Stimulated activated CD4-positive, alpha-beta T cell treated with anti-CD3 and anti-CD28 coated beads, Interleukin-4, amount 100 ng/mL, for 24 hours (primary cell): ENCODE measurements at places on chromosomes 3 and 15.

- DNase-seq = no peak
Measured at GRCh38 chr3:100114413-100115030, at the start of gene FILIP1L. Gene FILIP1L, minus strand, starts transcription at chr3:100114501.

GRCh38 chr15:77599899-77600298 is 32.8 kb downstream of the LINGO1 start:
- DNase-seq = no peak

DNA sequence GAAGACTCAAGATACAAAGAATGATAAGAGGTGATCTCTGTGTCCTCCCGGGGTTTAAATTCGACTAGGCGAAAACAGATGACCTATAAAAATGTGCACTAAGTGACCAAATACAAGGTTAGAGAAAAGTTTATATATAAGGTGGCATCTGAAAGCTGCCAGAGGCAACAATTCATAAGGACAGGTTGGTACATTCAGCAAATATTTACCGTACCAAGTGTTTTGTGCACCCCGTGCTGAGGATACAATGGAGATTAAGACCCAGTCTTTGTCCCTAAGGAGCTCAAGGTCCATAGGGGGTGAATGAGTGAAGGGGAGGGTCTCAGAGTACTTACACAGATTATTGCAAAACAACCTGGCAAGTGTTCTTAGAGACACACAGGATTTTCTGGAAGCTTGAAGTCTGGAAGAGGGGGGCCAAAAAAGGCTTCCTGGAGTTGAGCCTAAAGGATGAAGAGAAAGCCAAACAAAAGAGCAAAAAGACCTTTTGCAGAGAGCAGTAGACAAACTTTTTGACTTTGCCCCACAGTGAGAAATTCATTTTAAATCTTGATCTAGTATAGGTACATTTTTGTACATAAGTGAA is 71.4 kb upstream of the LRIG1 start:
- no peak for DNase-seq

- no peak for DNase-seq
Measured at GRCh38 chr15:82774496-82774895, 31.4 kb downstream of the FSD2 start.

DNA sequence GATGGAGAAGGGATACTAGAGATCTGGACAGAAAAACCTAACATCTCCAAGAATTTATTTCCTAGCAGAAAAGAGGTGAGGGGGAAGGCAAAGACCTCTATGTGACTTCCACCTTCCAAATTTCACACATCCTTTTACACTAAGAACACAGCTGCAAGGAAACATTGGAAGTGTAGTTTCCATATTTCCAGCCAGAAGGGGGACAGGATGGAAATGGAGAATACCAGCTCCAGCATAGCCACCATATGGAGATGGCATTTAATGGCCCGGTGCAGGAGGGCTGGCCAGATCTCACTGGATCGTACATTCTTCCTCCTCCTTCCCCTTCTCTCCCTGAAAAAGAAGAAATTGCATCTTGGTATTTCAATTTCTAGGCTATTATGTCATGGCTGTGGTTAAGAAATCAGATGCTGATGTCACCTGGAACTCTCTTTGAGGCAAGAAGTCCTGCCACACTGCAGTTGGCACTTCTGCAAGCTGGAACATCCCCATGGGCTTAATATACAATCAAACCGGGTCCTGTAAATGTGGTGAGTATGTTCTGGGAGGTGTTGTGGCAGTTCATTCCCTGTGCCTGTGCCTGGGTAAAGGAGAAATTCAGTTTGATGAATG is 36.9 kb upstream of the TF start:
- DNase-seq = no peak

GRCh38 chr15:60627298-60627943 is 148.5 kb upstream of the ICE2 start:
- DNase-seq = no peak

- no peak for DNase-seq
Measured at GRCh38 chr3:170205302-170205701, 16.9 kb upstream of the PRKCI start.

DNA sequence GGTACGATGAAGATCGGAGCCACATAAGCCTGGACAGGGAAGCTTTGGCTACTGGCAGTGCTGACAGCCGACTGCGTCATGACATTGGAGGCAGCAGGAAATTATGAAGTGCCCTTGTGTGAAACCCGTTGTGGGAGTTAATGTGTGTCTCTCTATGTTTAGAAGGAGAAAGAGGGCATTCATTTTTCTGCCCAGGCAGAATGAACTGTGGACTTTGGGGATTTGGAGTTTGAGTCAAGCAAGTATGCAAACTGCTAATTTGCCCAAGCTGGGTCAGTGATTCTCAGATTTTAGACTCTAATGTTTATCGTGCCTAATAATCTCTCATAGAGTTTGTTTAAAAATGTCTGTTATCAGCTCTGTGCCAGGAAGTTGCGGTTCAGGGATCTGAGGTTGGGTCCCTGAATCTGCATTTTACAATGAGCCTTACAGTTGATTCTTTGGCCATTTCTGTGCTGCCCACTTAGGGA is 5.6 kb downstream of the CTXND1 start:
- DNase-seq = no peak

DNA sequence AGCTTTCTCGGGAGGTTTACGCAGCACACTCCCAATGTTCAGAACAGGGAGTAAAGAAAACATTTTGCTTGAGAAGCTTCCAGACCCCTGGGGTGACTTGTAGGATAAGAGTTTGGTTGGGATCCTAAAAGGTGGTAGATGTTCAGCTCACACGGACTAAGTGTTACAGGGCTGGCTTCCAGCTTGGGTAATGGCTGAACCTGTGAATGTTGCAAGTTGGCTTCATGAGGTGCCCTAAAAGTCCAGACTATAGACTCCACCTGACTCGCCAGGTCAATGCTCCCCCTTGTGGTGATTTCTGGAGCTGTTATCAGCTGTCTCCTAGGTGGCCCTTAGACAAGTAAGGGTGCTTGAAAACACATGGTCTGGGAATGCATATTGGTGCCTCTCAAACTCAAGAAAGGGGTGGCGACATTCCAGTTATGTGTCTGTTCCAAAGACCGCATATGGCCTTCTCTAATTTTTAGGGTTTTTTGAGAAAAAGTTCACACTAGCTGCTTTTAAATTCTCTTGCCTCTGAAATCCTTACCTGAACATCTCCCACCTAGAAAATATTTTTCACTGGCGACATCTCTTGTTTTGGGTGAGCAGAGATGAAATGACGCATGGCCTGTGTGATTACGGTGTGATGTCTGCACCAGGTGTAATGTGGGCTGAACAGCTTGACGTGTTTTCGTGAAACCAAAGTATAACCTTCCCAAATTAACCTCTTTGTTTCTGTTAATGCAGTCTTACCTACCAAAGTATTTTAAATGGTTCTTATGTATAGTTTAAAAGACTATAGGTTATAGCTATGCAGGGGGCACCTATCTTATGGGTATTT is 175.7 kb upstream of the KBTBD8 start:
- peak; percentile 78 for DNase-seq

- no peak for DNase-seq
Measured at GRCh38 chr3:127473244-127474024, 117.1 kb downstream of the TPRA1 start.

- peak; percentile 3 for DNase-seq
Measured at GRCh38 chr3:32817558-32818228, at the start of gene TRIM71. Gene TRIM71, plus strand, starts transcription at chr3:32817997. Its CDS starts 84 bp downstream, at chr3:32818081.

DNA sequence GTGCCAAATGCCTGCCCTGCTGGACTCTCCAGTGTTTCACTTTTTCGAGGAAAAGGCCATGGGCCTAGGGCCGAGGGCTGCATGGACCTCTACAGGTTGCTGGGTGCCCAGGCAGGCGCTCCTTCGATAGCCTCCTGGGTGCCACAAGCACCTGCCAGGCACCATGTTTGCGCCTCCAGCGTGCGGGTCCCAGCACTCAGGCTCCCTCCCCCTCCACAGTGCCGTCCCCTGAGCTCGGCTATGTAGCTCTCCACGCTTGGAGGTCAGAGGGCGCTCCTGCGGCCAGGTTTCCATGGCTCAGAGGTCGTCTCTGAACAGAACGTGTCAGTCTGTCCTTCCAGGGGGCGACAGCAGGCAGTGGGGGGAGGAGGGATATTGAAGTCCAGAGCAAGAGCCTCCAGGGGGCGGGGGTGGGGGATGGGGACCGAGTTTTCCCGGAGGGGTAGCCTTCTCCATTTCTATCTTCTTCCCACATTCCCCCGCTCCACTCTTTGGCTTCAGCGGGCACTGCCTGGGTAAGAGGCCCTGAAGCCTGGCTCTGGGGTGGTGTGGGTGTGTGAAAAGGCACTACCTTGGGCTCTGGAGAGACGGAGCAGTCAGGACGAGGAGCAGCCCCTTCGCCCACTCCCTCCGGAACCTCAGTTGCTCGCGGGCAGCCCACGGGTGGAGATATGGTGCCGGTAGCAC is 3.6 kb downstream of the ONECUT1 start:
- DNase-seq = no peak
